Uterine smooth muscle cell (primary cell): ENCODE measurements at places on chromosomes 1 and 21. TPM values are rescaled to one million over a fixed set of nuclear protein-coding genes. Genes with fewer than 3 reads are reported as not detected.

The TRIM45 gene
- 5.4 and 6.3 TPM in 2 replicates for total RNA-seq

The TSACC gene
- not detected in 2 replicates for total RNA-seq

The AKIRIN1 gene
- 36.9 and 40.9 TPM in 2 replicates for total RNA-seq

The PCSK9 gene
- total RNA-seq, result 0.11 and 1.1 TPM in 2 replicates

The ATP8B2 gene
- total RNA-seq, result 159 and 234 TPM in 2 replicates

The STX12 gene
- total RNA-seq, result 45.5 and 52.7 TPM in 2 replicates

The EDARADD gene
- total RNA-seq, result 0.25 and 0.55 TPM in 2 replicates
